Bronchial epithelial cell (primary cell): ENCODE measurements at places on chromosomes 2 and 18. TPM values are rescaled to one million over a fixed set of nuclear protein-coding genes. Genes with fewer than 3 reads are reported as not detected.

The FRZB gene
- total RNA-seq: 0.26 and 0.38 TPM in 2 replicates

The ANKRD23 gene
- 0.79 and 1.2 TPM in 2 replicates for total RNA-seq

The ERCC3 gene
- 27.0 and 32.4 TPM in 2 replicates for total RNA-seq

The SKOR2 gene
- total RNA-seq: not detected in 2 replicates

The MYO3B gene
- total RNA-seq: under 0.01 and 0.77 TPM in 2 replicates

The GDF7 gene
- under 0.01 and 0.13 TPM in 2 replicates for total RNA-seq

The FSHR gene
- not detected in 2 replicates for total RNA-seq
